ENCODE measurements at places on chromosomes 6 and 20.

DNA sequence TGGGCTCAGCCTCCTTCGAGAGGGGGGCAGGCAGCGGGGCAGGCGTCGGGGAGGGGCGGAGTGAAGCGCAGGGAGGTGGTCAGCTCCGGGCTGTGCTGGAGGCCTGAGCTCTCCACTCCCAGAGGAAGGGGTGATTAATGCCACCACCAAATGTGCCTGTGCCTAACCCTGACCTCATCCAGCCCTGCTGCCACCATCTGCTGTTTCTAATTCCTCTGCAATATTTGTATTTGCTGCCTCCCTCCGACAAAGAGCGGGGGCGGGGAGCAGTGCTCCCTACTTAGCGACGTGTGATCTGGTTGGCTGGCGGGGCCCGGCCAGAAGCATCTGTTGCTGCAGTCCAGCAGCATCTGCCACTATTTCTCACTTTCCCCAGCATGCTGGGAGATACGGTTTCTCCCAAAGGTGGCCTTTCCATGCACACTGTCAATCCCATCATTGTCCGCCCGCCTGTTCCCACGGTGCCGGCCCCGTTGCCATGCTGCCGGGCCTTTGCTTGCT, 47.0 kb downstream of the DLL1 start:
- no peak for DNase-seq

DNA sequence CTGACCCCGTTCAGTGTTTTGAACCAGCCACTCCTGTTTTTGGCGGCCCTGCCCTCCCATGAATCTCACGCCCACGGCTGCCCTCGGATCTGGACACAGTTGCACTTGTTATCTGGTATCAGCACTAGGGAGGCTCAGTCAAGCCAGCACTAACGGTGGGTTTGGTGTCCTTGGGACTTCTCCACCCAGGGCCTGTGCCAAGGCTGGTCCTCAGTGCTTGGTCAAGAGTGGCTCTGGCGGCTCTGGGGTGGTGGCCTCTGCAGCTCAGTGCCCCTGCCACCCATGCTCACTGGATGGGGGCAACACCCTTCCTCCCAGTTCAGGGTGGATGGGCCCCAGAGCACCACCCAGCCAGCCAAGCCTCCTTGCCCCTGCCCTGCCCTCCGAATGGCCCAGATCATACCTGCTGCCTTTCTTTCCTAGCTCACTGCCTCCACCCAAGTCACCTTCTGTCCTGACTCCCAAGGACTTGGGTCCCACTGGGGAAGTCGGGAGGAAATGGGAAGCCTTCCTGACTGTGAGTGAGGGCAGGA, 54.7 kb downstream of the SSR1 start:
- no peak for DNase-seq

DNA sequence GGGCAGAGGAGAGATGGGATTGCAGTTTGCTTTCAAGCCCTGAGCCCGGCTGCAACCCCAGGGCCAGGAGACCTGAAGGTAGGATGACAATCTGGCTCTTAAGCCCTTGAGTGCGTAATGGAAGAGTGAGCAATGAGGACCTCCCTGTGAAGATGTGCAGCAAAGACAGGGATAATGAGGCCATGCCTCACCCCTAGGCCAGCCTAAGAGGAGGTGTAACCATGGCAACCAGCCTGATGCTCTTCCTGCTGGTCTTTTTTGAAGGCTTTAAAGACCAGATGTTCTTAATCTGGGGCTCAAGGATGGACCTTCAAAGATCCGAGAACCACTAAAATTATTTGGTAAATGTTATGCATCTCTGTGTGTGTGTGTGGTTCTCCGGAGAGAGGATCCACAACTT, 8.2 kb downstream of the ARHGAP40 start:
- DNase-seq: no peak

GRCh38 chr6:38479331-38479730, 160.4 kb downstream of the BTBD9 start:
- DNase-seq: no peak

DNA sequence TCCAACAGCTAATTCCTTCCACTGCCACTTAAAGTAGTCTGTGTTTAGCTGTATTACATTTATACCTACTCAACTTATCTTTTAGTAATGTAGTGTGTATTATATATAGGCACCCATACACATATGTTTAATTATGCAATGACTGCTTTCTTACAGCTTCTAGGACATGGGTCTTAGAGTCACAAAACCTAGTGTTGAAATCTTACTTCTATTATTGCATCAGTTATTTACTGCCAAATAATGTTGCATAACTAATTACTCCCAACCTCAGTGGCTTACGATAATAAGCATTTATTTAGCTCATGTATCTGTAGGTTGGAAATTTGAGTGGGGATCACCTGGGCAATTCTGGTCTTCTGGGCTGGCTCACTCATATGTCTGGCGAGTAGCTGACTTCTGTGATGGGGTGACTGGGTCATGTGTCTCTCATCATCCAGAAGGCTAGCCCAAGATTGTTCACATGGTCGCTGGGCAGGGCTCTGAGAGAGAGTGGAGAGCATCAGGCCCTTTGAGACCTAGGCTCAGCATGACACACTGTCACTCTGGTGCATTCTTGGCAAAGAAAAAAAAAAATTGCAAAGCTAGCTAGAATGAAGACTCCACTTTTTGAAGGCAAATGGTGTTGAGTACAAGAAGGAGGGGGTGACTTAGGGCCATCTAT, 187.0 kb downstream of the PLCB1 start:
- no peak for DNase-seq

- DNase-seq: no peak
Observed at GRCh38 chr6:132405143-132405915, 4.1 kb upstream of the MOXD1 start.

DNA sequence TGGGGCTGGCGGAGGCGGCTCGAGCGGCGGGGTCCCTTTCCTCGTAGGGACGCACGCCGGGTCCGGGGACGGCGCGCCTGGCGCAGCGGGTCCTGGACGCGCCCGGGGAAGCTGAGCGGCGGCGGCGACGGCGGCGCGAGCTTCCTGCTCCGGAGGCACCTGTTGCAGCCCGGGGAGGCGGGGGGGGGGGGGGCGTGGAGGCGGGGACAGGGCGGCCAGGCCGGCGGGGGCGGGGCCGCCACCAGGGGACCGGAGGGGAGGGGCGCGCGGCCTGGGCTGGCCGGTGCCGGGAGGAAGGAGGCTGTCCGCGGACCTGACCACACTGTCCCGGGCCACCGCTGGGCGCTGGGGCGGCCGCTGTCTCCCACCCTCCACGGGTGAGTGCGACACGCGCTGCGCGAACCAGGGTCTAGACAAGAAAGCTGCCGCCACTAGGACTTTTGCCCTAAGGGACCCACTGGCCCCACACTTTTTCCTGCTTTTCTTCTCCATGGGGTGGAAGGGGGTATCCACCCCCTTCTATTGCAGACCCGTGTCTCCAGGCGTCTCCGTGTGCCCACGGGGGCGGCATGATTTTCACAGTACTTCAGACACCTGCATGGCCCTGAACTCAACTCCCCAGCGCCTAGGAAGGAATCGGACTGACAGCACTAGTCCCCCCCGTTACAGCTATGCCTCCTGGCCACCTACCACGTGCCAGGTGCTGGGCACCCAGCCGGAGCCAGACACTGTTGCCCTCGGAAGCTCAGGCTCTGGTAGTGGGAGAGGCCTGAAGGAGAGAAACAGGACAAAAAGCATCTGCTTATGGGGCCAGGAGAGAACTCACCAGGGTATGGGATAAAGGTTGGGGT, at the start of gene NFATC2:
Gene NFATC2 (minus strand): TSS at position 149 of the 851 bp plus-strand sequence. CDS start 220 bp downstream, outside the sequence.
- DNase-seq: no peak
